ENCODE measurements at places on chromosomes 1 and 21.

- DNase-seq: no peak
Observed at GRCh38 chr21:29245863-29246262, 52.9 kb upstream of the BACH1 start.

DNA sequence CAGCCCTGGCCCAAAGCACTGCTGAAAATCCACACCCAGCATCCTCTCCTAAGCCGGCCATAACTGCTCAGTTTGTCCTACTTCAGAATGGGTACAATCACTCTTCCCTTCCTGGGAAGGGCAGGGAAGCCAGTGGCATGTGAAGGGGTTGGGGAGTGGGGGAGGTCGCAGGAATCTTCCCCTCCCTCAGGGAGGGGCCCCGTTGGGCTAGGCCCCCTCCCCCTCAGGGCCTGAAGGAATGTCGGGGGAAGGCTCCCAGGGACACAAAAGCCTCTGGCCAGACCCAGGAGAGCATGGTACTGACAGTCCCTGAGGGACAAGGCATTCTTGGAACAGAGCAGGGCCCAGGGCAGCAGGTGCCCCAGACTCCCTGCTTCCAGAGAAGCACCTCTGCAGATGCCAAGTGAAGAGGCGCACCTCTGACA, 1.2 kb downstream of the ELOVL1 start:
- DNase-seq: no peak

DNA sequence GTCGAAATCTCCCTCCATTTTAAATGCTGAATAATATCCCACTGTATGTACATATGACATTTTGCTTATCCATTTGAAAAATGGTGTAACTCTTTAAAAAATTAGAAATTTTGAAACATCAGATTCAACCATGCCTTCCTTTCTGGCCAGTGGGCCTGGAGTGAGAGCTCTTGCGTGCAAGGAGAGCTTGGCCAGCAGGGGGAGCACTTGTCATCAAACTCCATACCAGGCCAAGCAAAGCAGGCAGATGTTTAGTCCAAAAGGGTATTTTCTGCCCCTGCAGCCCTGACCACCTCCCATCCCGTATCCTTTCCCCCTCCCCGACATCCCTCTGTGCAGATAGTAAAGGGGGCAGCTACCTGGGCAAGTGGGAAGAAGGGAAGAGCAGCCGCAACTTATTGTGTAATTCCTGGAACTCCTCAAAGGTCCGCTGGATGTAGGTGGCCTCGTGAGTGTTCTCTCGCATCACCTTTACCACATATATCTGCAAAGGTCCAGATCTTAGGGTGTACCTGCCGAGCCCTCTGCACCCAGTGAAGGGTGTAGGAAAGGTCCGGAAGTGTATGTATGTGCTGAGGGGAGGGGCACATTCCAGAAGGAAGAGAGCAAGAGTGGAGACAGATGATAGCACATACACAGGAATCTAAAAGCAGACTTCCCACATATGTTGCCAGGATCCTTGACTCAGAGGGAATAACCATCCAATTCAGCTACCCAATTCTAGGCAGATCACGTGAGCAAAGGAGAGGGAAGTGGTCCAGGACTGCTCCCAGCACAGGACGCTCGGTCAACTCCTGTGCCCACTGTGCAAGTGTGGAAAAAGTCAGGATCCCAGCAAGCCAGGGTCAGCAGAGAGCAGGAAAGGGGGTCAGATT, 19.9 kb upstream of the PPP1R15B start:
- DNase-seq: peak; percentile 61

GRCh38 chr1:151897991-151898431, 11.3 kb downstream of the THEM4 start:
- no peak for DNase-seq

GRCh38 chr1:112702420-112703261, 4.3 kb downstream of the RHOC start:
- DNase-seq: no peak

GRCh38 chr1:50917138-50918137, 42.6 kb downstream of the FAF1 start:
- DNase-seq: no peak

GRCh38 chr1:96366516-96366915, 355.1 kb upstream of the PTBP2 start:
- DNase-seq: no peak

DNA sequence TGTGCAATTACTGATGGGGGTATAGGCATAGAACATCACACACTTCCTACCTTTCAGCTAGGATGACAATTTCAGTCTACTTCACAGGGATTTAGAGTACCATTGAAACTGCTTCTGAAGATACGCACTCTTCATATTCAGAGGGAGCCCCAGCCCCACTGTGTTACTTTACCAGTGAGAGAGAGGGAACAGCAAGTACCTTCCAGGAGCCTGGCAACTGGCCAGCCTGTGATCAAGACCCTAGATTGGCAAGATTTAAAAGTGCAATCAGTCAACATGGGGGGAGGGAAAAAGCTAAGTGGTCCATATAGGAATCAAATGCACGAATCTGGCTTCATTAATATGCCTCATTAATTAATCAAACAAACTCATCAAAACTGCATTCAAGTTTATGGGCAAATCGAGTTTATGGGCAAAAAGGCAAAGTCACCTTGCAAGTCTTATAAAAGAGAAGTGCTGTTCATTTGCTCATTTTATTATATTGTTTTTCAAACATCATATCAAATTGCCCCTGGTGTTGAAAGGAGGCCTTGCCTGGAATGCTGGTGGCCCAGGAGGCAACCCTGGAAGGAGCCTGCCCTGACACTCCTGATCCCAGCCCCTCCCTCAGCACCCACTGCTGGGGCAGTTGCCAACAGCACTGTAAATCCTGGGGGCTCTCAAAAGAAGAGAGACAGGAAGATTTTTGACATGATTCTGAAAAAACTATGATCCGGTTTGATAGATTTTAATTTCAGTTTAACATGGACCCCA, 184.9 kb upstream of the DPT start:
- DNase-seq: no peak

GRCh38 chr1:162333991-162334390, 42.7 kb downstream of the SPATA46 start:
- DNase-seq: no peak

- no peak for DNase-seq
Observed at GRCh38 chr21:33775100-33775828, 133.0 kb downstream of the ITSN1 start.

DNA sequence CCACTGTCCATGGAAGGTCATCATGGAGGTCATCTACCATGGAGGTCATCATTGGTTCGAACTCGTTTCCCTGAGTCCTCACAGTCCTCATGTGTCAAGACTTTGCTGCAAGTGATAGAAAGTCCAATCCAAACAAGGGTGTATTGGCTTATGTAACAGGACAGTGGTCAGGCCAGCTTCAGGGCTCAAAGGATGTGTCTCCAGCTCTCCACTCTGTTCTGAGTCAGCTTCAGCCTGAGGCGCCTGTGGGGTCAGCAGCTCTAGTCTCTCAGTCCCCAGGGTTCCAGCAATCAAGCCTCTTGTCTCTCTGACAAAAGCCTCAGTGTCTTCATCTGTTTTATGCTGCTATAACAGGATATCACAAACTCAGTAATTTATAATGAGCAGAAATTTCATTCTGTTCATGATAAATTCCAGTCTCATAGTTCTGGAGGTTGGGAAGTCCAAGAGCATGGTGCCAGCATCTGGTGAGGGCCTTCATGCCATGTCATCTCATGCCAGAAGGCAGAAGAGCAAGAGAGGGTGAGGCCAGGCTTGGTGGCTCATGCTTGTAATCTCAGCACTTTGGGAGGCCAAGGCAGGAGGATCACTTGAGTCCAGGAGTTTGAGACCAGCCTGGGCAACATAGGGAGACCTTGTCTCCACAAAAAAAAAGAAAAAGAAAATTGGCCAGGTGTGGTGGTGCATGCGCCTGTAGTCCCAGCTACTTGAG, 19.5 kb downstream of the A3GALT2 start:
- no peak for DNase-seq

DNA sequence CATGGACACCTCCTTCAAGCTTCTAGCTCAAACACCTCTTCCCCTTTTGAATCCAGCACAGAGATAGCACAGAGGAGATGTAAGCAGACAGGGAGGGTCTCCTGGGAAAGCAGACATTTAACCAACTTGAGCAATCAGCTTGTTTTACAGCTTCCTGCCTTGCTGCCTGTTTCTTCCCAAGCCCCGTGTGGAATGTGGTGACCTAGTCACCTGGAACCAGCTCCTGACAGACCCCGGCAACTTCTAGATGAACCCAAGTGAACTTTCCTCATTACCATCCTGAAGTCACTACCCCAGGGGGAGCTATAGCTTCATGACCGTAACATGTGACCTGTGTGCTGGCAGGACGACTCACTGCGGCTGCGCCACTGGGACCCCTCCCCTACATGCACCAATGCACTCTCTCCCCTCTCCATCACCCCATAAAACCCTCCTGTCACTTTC, 24.1 kb upstream of the TTF2 start:
- no peak for DNase-seq

DNA sequence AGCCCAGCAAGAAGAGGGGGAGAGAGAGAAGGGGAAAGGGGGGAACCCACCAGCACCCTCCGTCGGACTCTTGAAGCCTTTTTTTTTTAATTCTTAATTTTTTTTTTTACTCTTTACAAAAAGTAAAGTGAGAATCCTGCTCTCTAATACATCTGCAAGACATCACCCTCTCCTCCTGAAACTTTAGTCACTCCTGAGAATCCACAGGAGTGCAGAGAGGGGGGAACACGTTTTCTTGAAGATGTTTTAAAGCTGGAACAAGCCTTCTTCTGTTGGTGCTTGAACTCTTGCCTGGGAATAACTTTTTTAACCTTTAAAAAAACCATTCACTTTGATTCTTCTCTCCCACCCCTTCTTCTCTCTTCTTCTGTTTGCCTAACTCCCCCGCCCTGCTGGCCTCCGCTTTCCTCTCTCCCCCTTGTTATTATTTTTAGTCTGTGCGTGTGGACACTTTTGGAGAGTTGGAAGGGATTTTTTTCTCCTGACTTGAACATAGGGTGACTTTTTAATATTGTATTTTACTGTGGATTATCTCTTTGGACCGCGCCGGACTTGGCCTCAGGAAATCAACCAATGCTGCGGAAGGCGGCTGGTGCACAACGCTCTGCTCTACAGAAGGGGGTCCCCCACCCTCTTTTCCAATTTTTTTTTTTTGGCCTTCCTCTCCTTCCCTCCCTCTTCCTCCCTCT, 383 bp upstream of the PRRX1 start:
- DNase-seq: no peak

- no peak for DNase-seq
Observed at GRCh38 chr1:97906567-97907241, 14.1 kb downstream of the DPYD start.

- no peak for DNase-seq
Observed at GRCh38 chr21:45997495-45998275, 16.1 kb downstream of the COL6A1 start.

DNA sequence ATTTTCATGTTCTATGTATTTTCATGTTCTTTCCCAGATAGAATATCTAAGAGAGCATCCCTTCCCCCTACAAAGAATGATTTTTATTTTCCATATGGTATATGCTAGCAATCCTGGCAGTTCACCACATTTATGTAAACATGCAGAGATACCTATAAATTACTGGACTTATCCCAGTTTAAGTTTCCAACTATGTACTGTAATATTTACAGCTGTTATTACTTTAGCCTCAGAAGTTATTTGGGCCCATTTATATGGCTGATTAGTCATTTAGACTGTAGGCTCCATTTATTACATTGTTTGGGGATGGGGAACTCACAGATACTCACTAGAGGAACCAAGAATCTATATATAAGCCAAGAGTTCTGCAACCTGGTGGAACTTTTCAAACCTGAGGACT, 84.8 kb upstream of the WARS2 start:
- DNase-seq: no peak

- no peak for DNase-seq
Observed at GRCh38 chr1:1357871-1358432, 403 bp downstream of the MXRA8 start.

GRCh38 chr1:207822124-207822601, 70.3 kb downstream of the CD46 start:
- no peak for DNase-seq

DNA sequence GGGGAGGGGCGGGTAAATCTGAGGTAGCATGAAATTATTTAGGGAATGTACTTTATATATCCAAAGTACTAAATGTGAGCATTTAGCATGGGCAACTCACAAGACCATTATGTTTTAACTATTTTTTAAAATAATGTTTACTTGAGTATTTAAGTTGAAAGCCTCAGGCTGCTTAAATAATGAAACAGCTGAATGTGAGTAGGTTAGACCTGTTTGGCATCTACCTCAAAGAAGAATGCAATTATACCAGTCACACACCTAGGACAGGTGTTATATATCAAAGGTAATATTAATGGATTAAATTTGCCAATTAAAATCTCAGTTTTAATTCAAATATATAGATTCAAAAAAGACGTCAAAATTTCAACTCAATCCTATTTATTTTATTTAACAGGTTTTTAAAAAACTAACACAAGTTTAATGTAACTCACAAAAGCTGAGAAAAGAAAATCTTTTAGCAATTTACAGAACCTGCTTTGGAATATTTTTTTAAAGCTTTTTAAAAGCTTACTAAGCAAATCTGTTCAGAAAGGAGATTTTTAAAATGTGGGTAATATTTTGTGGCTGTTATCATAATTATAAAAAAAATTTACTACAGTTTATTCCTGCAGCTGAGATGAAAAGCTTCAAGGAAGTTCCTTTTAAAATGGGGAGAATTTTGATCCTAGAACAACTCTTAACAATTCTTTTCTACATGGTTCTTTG, 104.6 kb upstream of the LBR start:
- DNase-seq: no peak

DNA sequence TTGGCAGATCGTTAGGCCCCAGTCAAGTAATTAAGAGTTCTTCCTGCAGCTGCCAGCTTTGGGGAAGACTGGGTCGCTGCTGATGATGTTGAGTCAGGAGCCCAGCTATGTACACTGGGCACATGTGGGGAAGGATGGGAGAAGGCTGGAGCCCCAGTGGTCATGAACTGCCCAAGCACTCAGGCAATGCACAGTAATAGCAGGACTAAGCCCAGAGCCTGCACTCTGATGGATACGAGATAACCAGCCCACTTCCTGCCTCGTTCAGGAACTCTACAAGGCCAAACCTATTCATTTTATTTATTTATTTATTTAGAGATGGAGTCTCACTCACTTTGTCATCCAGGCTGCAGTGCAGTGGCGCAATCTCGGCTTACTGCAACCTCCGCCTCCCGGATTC, 81.1 kb upstream of the BTG3 start:
- no peak for DNase-seq

Measured in NCI-H2081 (cell line).